ENCODE measurements at places on chromosomes 11 and 22.

DNA sequence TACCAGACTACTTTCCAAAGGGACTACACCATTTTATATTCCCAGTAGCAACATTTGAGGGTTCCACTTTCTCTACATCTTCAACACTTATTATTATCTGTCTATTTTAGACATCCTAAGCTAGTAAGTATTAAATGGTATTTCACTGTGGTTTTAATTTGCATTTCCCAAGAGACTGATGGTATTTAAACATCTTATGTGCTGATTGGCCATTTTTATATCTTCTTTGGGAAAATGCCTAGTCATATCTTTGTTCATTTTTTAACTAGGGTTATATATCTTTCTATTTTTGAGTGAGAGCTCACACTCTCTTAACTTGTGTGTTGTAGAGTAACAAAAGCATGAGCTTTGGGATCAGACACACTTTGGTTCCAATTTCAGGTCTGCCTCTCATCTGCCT is 73.7 kb downstream of the PRCP start:
- no peak for DNase-seq

- no peak for DNase-seq
Observed at GRCh38 chr22:44752285-44753188, at the start of gene ARHGAP8. Gene ARHGAP8 (plus strand): TSS chr22:44752575. CDS start chr22:44786528, 33,953 bp downstream.

- no peak for DNase-seq
Observed at GRCh38 chr11:66230978-66231377, 37.5 kb upstream of the RAB1B start.

GRCh38 chr22:44365191-44365590 is 52.4 kb upstream of the SHISAL1 start:
- DNase-seq: no peak

DNA sequence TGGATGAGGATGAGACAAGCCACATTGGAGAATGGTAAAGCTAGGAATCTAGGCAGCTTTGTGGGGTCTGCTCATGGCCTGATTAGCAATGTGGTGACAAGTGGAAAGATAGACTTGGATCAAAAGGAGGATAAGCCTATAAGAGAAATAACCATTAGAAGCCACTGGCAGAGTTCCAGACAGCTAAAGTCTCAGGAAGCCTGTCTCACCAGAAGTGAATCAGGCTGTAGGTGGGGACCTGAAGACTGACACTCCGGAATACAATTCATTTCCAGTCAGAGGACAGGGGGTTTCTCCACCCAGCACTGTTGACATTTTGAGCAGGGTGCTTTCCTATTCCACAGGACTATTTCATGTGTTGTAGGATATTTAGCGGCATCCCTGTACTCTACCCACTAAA is 129.7 kb downstream of the ARHGAP42 start:
- no peak for DNase-seq

- DNase-seq: no peak
Observed at GRCh38 chr11:128965485-128965884, 22.8 kb upstream of the TP53AIP1 start.

GRCh38 chr11:62075438-62075837 is 48.4 kb upstream of the INCENP start:
- no peak for DNase-seq
